Esophagus squamous epithelium (tissue), 5 donors: ENCODE measurements at places on chromosomes 6 and 20.
A peak's percentile ranks its signal among the peaks of the same experiment; 100 is the strongest.

GRCh38 chr6:28000351-28001045 lies 43.5 kb downstream of the OR2B6 start:
- no peak for DNase-seq
- peaks cover 5% of the 10 kb centered on the region for H3K27me3 ChIP-seq
- H3K27ac ChIP-seq: no peak overlapping the region

- no peak for DNase-seq
- no peaks in the 10 kb centered on the region for H3K36me3 ChIP-seq
- no peak overlapping the region for H3K4me3 ChIP-seq
Observed at GRCh38 chr6:27765028-27765590, 147.1 kb downstream of the OR2B2 start.

GRCh38 chr6:26031151-26031594 lies 56.1 kb upstream of the HFE start:
- no peak for DNase-seq
- H3K4me1 ChIP-seq: peaks cover 7% of the 10 kb centered on the region
- no peaks in the 10 kb centered on the region for H3K27me3 ChIP-seq
- H3K4me3 ChIP-seq: peak overlapping the region; percentile 56
- no peaks in the 10 kb centered on the region for H3K36me3 ChIP-seq
- peak overlapping the region; percentile 94 for H3K27ac ChIP-seq

DNA sequence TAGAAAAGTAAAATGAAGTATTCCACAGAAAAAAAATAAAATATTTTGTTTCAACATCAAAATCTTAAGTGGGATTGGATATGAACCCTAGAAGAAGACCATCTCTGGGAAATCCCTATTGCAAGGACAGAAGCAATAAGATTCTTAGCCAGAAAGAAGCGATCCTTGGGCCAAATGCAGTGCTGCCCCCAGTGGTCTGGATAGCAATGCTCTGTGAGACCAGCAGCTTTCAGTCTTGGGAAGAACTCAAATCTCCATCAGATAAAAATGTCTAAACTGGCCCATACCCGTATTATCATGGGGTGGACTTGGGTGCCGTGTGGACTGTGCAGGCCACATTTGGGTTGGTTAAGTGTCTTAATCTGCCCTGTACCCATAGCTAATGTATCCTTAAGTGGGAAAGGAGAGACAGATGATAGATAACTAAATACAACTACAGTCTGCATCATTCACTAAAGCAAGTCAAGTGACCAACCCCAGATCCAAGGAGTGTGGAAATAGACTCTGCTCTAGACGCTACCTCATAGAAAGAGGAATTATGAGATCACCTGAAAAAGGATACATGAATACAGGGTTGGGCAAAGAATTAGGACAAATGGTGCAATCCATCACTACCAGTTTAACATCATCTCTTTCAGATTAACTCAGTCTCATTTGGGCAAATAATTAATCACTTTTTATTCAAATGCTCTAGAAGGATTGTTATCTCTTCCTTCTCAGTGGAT lies 38.9 kb upstream of the SNAP25 start:
- no peaks in the 10 kb centered on the region for H3K36me3 ChIP-seq
- H3K4me3 ChIP-seq: no peak overlapping the region
- no peaks in the 10 kb centered on the region for H3K27me3 ChIP-seq
- no peaks in the 10 kb centered on the region for H3K4me1 ChIP-seq
- DNase-seq: no peak

DNA sequence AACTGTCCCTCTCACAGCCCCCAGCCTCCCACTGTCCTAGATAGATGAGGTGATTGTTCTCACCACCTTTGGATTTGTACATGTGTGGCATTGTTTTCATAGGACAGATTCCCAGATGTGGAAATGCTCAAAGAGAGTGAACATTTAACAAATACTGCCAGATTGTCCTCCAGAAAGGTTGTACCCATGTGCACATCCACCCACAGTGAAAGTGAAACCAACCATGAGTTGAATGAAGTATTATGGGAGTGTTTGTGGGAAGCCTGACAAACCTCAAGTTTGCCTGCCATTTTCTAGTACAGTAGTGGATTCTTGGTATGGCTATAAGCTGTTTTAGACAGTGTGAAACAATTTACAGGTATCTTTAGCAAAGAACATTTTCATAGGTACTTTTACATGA lies 42.7 kb downstream of the ANKRD6 start:
- no peak for DNase-seq
- peaks cover 23% of the 10 kb centered on the region for H3K4me1 ChIP-seq
- no peaks in the 10 kb centered on the region for H3K27me3 ChIP-seq
- no peak overlapping the region for H3K4me3 ChIP-seq

DNA sequence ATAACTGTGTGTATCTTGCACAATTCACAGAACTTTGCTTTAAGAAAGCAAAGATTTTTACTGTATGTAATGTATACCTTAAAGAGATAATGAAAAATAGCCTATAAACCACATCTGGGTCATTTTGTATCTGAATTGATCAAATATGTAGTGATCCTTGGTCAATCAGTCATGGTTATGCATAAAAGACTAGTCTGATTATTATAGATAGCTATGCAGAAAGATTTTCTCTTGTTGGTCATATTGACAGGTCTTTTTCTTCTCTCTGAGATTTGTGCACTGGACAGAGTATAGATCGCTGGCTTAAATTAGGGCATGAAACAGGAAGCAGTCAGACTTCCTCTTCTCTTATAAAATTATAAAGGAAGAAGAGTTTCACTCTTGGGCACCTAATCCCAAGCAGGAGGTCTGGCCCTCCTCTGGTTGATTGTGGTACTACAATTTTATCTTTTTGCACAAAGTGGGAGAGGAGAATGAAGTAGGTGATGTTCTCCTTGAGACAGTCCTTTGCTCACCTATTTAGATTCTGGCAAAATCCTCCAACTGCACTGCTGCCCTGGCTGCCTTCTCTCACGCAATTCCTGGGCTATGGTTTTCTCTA lies 380.9 kb upstream of the RGS17 start:
- no peak for DNase-seq
- no peak overlapping the region for H3K27ac ChIP-seq
- H3K36me3 ChIP-seq: no peaks in the 10 kb centered on the region
- no peak overlapping the region for H3K4me3 ChIP-seq

GRCh38 chr20:2519115-2519809 lies 10.5 kb upstream of the ZNF343 start:
- H3K27me3 ChIP-seq: peaks cover 4% of the 10 kb centered on the region
- H3K36me3 ChIP-seq: no peaks in the 10 kb centered on the region
- no peak for DNase-seq
- peaks cover 3% of the 10 kb centered on the region for H3K4me1 ChIP-seq

- no peak overlapping the region for H3K27ac ChIP-seq
- no peak for DNase-seq
- peaks cover 2% of the 10 kb centered on the region for H3K4me1 ChIP-seq
- H3K4me3 ChIP-seq: no peak overlapping the region
Observed at GRCh38 chr20:48944663-48945297, 23.3 kb downstream of the ARFGEF2 start.

DNA sequence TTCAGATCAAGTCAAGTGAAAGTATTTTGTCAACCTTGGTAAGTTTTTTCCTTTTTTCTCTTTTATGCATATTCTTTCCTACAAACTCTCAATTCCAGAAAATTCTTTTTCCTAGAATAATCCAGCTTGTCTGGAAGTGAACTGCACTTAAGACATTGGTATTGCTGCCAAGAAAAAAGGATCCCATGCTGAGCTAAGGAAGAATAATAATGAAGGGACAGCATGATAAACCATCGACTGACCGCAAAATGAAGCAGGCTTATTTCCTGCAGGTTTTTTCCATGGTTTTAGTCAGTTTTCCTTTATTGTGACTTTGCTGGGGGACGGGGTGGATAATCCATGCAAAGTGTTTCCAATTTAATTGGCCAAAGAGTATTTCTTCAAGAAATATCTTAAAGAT lies 857.6 kb upstream of the SLC35B3 start:
- H3K4me1 ChIP-seq: no peaks in the 10 kb centered on the region
- H3K27ac ChIP-seq: no peak overlapping the region
- DNase-seq: no peak
- no peaks in the 10 kb centered on the region for H3K36me3 ChIP-seq
- H3K27me3 ChIP-seq: no peaks in the 10 kb centered on the region

DNA sequence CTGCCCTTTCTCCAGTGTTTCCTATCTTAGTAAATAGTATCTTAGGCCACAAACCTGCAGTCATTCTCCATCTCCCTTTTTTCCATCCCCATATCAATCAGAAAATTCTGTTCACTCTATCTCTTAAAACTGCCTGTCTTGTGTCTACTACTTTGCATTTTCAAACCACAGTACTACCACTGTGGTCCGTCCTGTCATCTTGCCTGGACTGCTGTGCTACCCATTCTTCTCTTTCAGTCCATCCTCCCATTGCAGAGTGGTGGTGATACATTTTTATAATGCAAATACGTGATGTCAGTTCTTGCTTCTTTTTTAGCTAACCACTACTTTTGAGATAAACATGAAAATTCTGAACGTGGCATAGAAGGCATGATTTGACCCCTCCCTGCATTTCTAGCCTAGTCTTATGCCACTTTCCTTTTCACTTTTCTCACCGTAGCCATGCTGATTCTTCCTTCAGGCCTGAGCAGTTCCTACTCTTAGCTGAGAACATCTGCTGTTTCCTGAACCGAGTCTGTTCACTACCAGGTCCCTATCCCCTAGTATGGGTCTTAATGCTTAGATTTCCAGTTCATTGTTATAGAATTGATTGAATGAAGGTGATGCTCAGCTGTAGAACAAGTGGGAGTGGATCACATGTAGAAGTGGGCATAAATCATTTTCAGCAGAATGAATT lies 13.8 kb downstream of the TBPL1 start:
- H3K36me3 ChIP-seq: no peaks in the 10 kb centered on the region
- no peak for DNase-seq
- H3K4me1 ChIP-seq: peaks cover 10% of the 10 kb centered on the region

DNA sequence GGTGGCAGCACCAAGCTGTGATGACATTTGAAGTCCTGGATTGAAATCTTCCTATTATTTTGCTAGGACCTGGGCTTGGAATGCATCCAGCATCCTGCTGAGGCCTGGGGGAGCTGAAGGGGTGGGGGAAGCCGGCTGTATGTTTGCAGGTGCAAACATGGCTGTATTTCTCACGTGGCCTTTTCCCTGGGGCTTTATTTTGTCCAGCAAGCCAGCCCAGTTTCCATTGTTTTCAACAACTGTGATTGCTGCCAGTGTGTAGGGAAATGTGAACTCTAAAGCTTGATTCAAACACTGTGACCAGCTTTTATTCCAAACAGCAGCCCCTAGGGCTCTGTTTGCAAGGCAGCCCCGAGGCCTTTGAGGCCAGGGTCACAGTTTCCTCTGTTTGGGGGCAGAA lies 683.0 kb downstream of the DHX35 start:
- no peak for DNase-seq
- H3K27ac ChIP-seq: no peak overlapping the region
- H3K27me3 ChIP-seq: no peaks in the 10 kb centered on the region
- no peaks in the 10 kb centered on the region for H3K4me1 ChIP-seq
- no peak overlapping the region for H3K4me3 ChIP-seq

DNA sequence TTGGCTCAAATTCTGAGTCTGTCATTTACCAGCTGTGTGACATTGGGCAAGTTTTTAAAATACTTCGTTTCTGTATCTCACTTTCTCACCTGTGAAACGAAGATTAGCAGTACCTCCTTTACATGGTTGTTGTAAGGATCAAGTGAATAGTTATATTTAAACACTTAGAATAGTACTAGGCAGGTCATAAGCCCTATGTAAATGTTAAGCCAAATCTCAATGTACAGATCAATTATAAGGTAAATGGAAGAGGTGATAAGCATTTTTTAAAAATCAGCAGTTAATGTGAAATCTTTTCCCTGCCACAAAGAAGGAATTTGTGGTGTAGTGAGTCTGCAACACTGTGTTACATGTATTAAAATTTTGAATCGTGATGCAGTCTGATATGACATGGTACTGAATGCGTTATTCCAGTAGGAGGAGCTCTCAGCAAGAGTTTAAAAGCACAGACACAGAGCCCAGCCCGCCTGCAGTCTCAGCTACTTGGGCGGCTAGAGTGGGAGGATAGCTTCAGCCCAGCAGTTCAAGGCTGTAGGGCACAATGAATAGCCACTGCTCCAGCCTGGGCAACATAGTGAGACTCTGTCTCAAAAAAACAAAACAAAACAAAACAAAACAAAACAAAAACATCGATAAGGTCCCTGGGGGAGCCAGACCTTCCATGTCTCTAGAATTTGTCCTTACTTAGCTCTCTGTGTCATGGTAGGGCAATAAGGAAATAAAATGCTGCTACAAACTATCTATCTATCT lies 46.0 kb downstream of the GTF2H5 start:
- H3K27ac ChIP-seq: no peak overlapping the region
- H3K4me3 ChIP-seq: no peak overlapping the region
- DNase-seq: no peak
- no peaks in the 10 kb centered on the region for H3K27me3 ChIP-seq
- no peaks in the 10 kb centered on the region for H3K4me1 ChIP-seq
- no peaks in the 10 kb centered on the region for H3K36me3 ChIP-seq

DNA sequence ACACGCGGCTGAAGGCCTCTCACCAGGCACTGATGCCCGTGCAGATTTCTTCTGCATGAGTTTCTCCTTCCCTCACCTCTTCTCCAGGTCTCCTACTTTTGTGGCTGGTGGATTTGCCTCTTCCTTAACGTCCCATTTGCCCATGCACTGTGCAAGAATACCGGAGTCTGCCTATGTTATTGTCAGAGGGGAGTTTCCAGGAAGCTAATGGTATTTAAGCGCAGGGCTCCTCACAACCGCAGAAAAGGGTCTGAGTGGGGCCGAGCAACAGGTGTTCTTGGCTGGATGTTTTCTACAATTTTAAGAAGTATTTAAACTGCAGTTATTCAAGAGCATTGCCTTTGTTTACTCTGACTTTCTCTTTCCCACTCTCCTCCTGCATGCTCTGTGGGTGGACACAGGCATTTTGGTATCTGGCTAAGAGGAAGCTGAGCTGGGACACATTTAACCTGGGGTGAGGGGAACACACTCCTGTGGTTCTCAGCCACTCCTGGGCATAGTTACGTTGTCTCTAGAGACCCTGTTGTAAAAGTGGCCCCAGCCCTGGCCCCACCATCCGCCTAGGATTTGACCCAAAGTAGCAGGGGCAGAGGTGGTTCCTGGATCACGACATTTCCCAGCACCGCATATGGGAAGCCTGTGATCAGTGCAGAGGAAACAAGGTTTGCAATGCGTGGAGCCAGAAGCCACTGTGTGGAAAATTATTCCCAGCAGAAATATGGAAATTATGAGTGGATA lies 34.4 kb downstream of the GGTLC1 start:
- no peak for DNase-seq
- H3K27ac ChIP-seq: no peak overlapping the region
- H3K27me3 ChIP-seq: no peaks in the 10 kb centered on the region
- H3K4me3 ChIP-seq: no peak overlapping the region

GRCh38 chr6:32920715-32921114 lies 20.1 kb downstream of the HLA-DMB start:
- no peaks in the 10 kb centered on the region for H3K36me3 ChIP-seq
- DNase-seq: no peak
- no peaks in the 10 kb centered on the region for H3K27me3 ChIP-seq
- no peak overlapping the region for H3K4me3 ChIP-seq

GRCh38 chr6:22214314-22214713 lies 82.5 kb downstream of the PRL start:
- no peaks in the 10 kb centered on the region for H3K4me1 ChIP-seq
- no peaks in the 10 kb centered on the region for H3K36me3 ChIP-seq
- H3K4me3 ChIP-seq: no peak overlapping the region
- DNase-seq: no peak
- no peaks in the 10 kb centered on the region for H3K27me3 ChIP-seq
